ENCODE measurements at places on chromosomes 16 and 17.
A peak's percentile ranks its signal among the peaks of the same experiment; 100 is the strongest.

GRCh38 chr17:2067048-2067561 lies 12.2 kb downstream of the HIC1 start:
- no peak for DNase-seq

DNA sequence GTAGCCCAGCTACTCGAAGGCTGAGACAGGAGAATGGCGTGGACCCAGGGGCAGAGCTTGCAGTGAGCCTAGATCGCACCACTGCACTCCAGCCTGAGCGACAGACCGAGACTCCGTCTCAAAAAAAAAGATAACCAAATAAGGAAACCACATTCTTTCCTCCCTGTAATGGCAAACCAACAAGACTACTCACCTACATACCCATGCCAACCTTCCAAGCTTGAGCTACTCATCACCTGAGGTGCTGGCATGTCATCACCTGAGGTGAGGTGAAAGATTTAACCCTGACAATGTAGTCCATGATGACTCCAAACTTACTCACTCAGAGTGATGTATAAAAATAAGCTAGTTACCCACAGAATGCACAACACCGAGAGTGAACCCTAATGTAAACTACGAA lies 85.2 kb downstream of the SMG6 start:
- no peak for DNase-seq

- DNase-seq: no peak
Measured at GRCh38 chr16:71540-72401, 660 bp downstream of the RHBDF1 start.

GRCh38 chr16:84825896-84826557 lies 6.2 kb downstream of the CRISPLD2 start:
- DNase-seq: no peak

DNA sequence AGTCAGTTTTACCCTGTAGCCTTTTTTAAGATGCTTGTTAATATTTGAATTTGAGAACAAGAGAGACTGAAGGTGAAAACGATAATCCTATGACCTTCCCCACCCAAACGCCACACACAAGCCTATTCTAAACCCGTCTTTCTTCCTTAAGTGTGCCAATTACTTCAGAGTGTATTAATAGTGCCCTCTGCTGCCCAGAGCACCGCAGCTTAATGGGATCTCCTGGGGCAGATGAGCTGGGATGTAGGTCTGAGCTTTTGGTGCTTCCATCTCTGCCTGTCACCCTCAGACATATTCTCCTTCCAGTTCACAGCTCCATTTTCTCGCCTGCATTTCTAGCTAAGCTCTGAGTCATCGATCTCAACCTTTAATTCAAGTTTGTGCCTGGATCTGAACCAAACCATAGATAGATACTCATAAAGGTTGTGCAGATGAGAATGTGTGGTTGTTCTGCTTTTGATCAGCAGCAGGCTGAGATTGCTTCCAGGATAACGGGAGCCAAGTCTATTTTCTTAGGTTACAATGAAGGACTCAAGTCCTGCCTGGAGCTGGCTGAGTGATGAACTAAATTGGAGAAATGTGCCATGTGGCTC lies 46.4 kb upstream of the CDH13 start:
- DNase-seq: no peak

- no peak for DNase-seq
Measured at GRCh38 chr16:4496305-4496704, 20.1 kb downstream of the HMOX2 start.

- no peak for DNase-seq
Measured at GRCh38 chr17:40862985-40863733, 3.9 kb downstream of the KRT12 start.

GRCh38 chr16:68364561-68364998 lies 53.8 kb downstream of the PRMT7 start:
- no peak for DNase-seq

DNA sequence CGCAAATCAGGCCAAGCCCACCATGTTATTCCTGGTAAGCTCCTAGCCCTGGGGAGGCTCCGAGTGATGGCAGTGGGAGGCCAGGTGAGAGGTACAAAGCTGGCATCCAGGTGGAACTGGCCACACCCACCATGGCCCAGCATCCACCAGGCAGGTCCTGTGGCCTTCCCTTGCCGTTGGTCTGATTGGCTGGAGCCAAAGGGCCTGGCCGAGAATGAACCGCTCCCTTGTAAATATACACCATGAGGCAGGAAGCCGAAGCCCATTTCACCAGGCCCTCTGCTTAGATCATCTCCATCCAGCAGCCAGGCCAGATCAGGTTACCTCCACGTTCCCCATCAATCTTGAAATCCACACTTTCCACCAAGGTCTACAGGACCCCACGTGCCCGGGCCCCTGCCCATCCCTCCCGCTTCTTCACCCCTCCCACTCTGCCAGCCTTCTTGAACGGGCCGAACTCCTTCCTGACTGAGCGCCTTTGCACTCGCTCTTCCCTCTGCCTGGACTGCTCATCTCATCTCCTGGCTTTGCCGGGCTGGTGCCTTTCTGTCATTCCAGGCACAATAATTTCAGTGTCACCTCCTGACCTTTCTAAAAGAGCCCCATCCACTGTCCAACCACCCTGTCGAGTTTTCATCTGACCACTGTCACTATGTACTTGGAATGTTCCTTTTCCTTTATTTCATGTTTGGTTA lies 5.8 kb downstream of the SOCS1 start:
- DNase-seq: no peak

DNA sequence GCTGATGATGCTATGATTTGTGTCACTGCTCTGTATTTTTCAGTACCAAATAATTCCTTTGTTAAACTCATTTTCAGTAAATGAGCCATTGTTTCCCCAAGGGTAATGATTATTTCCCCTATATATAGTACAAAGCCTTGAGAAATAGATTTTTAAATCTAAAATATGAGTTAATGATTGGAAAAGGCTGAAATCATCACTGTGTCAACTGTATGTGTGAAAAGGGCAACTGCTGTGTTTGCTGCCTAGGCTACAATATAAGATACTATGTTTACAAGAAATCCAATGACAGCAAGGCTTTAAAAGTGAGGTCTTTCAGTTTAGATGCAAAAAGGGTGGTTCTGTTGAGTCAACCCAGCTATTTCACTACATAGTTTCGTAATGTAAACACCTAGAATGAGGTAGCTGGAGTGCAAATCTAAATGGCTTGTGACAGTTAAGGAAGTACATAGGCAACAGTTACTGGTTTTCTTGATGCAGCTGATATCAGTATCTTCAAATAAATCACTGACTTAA lies 15.3 kb downstream of the NLK start:
- DNase-seq: no peak

DNA sequence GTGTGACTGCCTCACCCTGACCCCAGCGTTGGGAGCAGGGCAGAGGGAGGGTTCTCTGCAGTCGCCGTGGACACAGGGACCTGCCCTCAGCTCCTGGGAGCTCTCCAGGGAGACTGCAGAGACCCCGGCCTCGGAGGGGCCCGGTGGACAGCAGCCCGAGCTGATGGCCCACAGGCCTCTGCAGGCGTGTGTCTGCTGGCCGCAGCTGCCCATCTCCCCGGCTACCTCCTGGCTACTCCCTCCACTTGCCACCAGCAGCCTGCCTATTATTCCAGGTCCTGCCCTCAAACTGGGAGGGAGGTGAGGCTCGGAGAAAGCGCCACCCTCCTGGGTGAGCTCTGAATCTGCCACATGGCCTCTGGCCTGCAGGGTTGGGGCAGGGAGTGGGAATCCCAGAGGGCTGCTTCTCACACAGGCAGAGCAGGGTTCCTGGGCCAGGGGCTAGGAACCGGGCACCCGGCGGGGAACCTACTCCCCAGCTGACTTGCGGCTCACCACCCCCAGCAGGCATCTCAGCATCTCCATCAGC lies 7.2 kb downstream of the SLC16A5 start:
- no peak for DNase-seq

- no peak for DNase-seq
Measured at GRCh38 chr17:37438141-37438540, 31.5 kb downstream of the TADA2A start.

DNA sequence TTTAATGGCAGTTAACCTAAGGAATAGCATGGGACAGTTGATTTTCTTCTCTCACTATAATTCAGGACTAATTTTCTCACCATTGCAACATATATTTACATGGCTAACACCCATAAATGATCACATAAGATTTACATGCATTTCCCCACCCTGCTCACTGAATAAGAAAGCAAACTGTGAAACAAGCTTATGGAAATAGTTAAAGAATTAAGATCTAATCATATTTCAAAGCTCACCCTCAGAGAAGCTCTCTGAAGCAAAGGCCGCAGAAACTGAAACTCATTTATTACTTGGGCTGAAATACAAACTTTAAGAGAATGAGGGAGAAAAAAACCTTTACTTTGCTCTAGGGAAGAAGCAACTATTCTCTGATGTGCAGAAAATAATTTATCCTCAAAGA lies 218.7 kb upstream of the AXIN2 start:
- DNase-seq: no peak

GRCh38 chr16:68707340-68708152 lies 29.5 kb upstream of the CDH1 start:
- no peak for DNase-seq

DNA sequence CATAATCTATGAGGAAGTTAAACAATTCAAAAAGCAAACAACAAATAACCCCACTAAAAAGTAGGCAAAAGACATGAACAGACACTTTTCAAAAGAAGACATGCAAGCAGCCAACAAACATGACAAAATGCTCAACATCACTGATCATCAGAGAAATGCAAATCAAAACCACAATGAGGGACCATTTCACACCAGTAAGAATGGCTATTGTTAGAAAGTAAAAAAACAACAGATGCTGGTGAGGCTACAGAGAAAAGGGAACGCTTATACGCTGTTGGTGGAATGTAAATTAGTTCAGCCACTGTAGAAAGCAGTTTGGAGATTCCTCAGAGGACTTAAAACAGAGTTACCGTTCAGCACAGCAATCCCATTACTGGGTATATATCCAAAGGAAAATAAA lies 24.4 kb downstream of the TNFRSF13B start:
- DNase-seq: no peak

GRCh38 chr17:9080983-9081382 lies 59.7 kb downstream of the NTN1 start:
- DNase-seq: no peak

GRCh38 chr17:6507535-6507934 lies 48.8 kb downstream of the PITPNM3 start:
- DNase-seq: no peak

DNA sequence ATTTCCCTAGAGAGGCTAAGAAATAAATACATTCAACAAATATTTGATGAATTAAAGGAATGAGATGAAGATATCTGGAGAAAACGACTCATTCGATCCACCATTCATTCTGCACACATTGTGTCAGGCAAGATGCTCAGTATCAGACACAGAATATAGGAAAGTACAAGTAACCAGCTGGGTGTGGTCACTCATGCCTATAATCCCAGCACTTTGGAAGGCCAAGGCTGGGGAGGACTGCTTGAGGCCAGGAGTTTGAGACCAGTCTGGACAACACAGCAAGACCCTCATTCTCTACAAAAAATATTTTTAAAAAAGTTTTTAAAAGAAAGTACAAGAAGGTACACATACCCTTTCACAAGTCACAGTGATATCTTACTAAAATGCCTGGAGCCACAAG lies 42.3 kb downstream of the CRLF3 start:
- no peak for DNase-seq

DNA sequence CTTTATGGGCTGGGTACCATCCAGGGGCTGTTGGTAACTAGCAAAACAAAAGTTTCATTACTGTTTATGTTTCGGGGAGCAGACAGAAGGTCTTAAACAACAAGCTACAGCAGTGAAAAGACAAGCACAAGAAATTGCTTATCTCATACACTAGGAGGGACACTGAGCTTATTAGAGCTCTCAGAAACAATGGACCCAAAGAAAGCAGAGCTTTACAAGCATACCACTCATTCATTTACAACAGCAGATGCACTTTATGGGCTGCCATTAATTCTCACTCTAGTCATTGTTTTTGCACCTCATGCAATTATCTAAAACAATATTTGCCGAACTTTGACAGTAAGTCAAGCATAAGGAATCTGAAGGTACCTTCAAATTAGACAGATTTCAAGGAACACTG lies 10.0 kb downstream of the KRT16 start:
- DNase-seq: no peak

DNA sequence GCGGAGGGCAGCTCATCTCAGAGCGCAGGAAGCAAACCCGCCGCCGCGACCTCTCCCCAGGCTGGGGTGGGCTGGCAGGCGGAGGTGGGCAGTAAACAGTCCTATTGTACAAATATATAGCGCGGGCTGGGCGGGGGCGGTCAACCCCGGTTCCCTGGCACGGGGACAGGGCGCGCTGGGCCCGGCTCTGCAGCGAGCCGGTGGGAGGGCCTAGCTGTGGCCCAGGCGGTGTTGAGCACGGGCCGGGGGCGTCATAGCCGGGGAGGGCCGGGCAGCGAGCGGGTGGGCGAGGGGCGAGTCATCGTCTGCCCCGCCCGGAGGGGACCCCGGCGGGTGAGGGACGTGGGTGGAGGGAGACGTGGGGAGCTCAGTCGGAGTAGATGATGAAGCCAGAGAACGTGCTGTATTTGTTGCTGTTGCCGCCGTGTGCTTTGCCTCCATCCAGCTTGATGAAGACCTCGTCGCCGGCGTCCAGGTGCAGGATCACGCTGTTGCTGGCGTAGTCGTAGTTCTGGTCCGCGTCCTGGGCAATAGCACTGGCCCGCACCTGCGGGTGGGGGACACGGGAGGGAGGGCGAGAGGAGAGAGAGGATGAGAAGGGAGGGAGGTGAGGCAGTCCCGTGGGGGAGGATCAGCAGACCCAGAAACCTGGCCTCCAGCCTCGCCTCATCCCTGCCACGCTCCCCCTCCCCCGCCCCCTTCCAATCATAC lies 8.1 kb downstream of the C1QL1 start:
- DNase-seq: no peak

- DNase-seq: no peak
Measured at GRCh38 chr17:74641958-74642298, 18.4 kb upstream of the CD300E start.

DNA sequence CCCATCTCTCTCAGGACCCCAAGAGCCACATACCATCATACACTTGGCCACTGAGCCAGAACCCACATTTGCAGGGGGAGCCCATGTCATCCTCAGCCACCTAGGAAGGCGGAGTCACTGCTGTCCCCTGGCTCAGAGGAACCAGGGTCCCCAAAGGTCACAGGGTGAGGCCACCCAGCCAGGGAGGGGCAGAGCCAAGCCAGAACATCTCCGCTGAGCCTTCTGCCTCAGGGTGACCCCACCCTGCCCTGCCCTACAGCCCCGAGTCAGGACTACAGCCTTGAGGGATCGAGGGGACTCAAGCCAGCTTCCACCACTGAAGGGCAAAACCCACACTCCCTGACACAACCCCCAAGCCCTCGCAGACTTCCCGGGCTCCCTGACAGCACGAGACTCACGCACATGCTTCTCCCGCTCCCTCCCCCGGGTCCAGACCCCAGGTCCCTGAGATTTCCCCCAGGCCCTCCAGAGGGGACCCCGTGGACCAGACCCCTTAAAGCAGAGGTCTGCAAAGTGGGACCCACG lies 17.4 kb downstream of the PIEZO1 start:
- DNase-seq: no peak

DNA sequence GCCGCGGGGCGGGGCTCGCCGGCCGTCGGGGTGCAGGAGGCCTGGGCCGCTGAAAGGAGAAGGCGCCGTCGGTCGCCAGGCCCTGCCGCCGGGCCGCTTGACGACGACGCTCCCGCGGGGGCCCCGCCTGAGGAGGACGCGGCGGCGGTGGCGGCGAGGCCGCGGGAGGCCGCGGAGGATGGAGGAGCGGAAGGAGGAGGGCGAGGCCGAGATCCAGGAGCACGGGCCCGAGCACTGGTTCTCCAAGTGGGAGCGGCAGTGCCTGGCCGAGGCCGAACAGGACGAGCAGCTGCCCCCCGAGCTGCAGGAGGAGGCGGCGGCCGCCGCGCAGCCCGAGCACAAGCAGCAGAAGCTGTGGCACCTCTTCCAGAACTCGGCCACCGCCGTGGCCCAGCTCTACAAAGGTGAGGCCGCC lies 430 bp downstream of the HAPSTR1 start:
- DNase-seq: peak; percentile 10

- no peak for DNase-seq
Measured at GRCh38 chr17:4161192-4161966, 18.4 kb downstream of the CYB5D2 start.

All from stimulated activated CD8-positive, alpha-beta memory T cell treated with anti-CD3 and anti-CD28 coated beads, Interleukin-15, amount 100 ng/mL, for 4 hours (primary cell).